Posterior vena cava (tissue), 2 donors: ENCODE measurements at places on chromosomes 4 and X. TPM values are rescaled to one million over a fixed set of nuclear protein-coding genes. Genes with fewer than 3 reads are reported as not detected.
A peak's percentile ranks its signal among the peaks of the same experiment; 100 is the strongest.

Gene HTR2C
- not detected for total RNA-seq

DNA sequence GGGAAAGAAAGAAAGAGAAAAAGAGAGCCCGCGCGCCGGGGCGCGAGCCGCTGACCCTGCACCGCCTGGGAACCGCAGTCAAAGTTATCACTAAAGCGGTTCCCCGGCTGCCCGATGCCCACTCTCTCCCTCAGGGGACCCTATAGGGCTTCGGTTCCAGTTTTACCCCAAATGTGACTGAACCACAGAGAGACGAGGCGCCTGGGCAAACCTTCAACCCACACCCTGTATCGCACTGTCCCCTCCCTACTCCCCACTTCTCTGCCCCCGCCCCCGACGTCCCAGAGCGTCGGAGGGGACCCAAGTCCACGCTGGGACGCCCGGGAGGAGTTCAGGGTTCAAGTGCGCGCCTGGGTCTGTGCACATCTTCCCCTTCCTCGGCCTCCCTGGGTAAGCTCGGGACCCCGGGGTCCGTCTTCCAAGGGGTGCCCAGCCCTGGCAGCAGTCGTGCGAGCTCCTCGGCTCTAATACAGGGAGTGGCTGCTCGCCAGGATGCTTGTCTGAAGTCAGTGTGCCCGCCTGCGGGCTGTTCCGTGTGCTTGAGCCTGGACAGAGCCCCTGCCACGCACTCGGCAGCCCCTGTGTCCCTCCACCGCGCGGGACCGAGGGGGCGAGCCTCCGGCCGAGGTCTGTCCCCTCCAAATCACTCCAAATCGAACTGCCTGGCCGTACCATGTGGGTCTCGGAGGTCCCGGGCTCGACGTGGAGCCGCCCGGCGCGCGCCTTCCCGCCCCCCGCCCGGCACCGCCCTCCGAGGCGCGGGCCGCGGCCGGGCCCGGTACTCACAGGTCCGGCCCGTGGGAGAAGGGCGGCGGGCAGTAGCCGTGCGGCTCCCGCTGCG lies 960 bp downstream of the TRPC3 start:
- DNase-seq = peak; percentile 79

DNA sequence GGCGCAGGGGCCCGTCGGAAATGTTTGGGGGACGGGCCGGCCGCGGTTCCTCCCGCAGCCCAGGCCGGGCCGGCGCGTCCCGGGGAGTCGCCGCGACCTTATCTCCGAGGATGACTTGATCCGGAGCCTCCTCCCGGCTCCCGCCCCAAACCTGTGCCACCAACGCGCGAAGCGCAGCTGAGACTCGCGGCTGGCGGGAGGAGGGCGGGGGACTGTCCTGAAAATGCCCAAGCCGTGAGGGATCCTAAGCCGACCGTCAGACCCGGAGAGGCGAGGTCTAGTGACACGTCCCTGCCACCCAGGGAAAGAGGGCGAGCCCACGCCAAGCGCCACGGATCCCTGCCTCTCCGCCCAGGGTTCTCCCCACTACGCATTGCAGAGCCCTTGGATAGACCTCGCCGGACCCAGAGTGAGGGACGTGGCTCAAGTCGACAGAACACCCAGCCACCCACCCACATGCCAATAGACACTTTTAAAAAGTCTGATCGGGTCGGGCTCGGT lies 26.9 kb downstream of the UTP14A start:
- DNase-seq = peak; percentile 80

- no peak for DNase-seq
These were observed 708 bp downstream of the BCLAF3 start for GRCh38 chrX:19990151-19990555.

GRCh38 chr4:182885738-182886077 lies 31.5 kb downstream of the DCTD start:
- no peak for DNase-seq

DNA sequence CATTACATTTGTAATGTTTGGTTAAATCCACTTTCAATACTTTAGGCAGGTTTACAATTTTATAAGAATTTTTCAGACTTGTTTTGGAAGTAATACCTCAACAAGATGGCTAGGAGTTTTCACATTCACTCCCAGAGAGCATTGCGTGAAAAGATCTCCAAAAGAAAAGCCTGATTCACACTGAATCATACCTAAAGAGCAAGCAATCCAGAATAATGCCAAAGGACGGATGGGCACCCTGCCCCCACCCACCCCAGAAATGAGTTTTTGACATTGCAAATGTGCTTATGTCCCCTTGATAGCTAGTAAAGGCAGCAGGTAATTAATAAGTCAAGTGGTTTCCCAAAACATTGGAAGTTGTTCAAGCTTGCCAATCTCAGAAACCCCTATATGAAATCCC lies 557.7 kb upstream of the TENM3 start:
- no peak for DNase-seq

DNA sequence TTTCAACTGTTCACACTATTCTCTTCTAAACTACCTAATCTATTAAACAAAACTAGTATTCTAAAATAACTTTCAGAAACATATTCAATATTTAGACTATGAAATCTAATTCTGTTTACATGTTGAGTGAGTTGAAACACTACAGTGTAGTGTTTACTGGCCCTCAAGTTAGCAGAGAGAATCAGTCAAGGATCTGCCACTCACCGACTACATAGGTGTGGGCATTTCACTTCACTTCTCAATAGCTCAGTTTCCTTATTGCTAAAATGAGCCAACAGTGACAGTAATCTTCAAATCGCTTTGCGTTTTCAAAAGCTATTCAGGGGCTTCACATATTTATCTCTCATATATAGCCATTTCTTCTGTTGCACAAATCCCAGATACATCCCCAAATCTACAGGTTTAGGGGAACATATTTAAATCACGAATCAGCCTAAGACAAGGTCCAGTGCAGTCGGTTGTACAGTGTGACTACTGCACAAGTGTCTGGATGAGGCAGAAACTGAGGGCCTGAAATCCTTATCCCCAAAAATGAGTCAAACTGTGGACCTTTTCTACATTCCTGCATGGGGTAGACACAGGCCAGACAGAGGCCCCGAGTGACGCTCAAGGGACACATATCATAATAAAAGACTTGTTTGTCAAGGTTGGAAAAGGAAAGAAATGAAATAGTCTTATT lies 129.8 kb downstream of the PPP3CA start:
- no peak for DNase-seq

DNA sequence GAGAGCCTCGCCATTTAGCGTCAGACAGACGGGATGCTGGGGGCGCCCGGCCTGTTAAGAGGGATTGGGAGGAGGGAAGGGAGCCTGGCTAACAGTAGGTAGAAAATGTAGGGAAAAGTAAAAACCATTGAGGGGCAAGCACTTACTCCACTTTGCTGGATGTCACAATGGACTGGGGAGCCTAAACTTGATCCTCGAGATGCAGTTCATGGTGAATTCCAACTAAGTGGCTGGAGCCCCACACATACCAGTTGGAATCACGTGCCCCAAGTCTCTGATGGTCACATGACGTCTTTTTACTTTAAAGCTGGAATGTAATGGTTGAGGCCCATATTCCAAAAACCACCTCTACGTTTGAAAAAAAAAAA lies 1.5 kb downstream of the PLS3 start:
- DNase-seq = no peak

DNA sequence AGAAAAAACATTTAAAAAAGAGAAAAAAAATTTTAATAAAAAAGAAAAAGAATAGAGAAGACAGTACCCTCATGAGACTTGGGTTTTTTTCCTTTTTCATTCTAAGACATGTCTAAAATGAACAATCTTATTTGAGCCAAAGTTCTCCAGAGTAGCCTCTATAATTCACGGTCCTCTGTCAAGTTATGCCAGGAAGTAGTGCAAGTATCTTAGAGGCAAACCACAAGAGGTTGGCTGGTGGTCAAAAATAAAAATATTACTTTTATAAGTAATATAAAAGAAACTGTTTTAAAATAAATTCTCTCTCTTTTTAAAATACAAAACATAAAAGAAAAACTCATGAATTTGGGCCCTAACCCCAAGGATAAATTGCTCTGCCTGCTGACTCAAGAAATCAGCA lies 26.5 kb downstream of the HNRNPDL start:
- no peak for DNase-seq
